ENCODE measurements at places on chromosomes 4 and X.

GRCh38 chr4:180160195-180160983, 2082.8 kb upstream of the TENM3 start:
- no peak for DNase-seq

- no peak for DNase-seq
Measured at GRCh38 chr4:5995901-5996623, 22.2 kb downstream of the C4orf50 start.

DNA sequence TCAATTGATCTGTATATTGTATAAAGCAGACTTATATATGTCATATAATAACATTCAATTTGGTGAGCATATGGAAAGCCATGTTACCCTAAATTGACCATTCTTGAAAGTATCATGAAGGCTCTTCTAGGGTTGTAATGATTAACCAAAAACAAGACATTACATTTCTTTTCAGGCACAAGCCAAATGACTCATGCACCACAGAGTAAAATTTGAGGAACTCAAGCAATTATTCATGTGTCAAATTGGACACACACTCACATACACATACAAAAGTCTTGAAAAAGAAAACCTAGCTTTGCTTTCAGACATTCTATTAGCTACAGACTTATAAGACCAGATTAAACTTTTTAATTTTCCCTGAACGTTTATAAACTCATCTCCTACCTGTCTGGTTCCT, 146.5 kb upstream of the PCDH18 start:
- peak; percentile 36 for DNase-seq

DNA sequence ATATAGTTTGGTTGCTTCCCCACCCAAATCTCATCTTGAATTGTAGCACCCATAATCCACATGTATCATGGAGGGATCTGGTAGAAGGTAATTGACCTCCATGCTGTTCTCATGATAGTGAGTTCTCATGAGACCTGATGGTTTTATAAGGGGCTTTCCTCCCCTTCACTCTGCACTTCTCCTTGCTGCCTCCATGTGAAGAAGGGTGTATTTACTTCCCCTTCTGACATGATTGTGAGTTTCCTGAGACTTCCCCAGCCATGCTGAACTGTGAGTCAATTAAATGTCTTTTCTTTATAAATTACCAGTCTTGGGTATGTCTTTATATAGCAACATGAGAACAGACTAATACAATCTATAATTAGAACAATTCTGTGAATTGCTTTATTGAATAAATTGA, 11.9 kb upstream of the DCAF4L1 start:
- DNase-seq, result no peak

- no peak for DNase-seq
Measured at GRCh38 chr4:87911252-87911774, 64.2 kb upstream of the SPP1 start.

All from foreskin keratinocyte (primary cell).